ENCODE measurements at places on chromosomes 13 and 19.

DNA sequence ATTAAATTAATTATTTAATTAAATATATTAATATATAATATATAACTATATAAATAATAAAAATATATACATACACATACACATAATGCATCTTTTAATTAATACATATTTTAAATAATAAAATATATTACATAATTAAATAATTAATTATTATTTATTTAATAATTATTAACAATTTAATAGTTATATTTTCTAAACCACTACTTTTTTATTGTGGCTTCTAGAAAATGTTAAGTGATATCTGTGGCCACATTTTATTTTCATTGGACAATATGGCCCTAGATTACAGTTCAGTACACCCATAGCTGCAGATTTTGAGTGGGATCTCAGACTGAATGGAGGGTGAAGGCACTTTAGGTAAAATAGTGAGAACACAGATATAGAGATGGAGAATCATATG lies 335.7 kb downstream of the NALCN start:
- no peak for DNase-seq

DNA sequence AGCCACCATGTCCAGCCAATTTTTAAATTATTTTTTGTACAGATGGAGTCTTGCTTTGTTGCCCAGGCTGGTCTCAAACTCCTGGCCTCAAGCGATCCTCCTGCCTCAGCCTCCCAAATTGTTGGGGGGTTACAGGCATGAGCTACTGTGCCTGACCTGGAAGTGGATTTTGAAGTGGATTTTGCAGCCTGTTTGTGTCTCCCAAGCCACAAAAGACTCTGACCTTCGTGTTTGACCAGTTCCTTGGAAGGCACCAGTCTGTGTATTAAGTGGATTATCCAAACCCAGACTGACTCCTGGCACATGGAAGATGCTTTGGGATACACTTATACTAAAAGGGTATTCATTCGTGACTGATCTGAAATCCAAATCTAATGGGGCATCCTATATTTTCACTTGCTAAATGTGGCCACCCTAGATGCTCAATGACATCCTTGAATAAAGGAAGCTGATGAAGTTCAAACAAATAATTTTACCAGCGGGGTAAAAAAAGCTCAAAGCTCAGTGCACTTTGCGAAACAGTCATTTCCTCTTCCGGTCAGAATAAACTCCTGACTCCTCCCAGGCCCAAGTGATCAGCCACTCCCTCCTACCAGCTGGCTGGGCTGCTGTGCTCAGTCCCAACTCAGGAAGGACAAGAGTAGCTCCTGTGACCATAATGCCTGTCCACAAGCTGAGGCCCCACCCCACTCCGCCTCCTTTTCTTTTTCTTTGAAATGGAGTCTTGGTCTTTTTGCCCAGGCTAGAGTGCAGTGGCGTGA lies 32.6 kb upstream of the GATAD2A start:
- DNase-seq, result no peak

DNA sequence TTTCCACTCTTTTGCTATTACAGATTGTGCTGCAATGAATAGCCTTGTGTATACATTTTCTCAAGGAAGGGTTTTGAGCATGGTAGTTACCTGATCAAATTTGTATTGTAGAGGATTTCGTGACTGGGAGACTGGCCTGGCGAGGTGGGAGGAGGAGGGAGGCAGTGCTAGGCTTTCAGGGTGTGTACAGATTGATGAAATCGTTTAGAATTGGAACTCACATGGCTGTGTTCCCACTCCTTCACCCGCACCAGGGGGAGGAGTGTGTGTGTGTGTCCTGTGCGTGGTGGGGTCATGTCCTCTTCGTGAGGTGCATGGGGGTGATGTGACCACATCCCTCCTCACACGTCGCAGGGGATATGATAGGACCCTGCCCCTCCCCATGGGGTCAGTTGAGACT lies 8.3 kb downstream of the PGLYRP1 start:
- DNase-seq, result no peak

- DNase-seq, result no peak
Measured at GRCh38 chr19:54390942-54391577, 24.2 kb upstream of the TTYH1 start.

DNA sequence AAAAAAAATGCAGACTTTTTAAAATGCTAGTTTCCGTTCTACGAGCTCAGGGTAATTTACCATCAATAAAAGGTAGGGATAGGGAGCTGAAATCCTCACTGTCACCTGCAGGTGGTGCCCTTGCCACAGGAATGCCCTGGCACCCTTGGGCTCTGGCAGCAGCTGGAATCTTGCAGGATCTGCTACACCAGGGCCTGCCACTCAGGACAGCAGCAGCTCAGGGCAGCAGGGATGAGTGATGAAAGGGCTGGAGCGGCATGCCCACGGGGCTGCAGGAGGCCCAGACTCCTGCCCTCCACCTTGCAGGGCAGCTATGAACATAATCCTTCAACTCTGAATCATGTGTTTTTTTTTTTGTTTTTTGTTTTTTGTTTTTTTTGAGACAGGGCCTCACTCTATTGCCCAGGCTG lies 54.0 kb downstream of the GNG7 start:
- peak; percentile 69 for DNase-seq

GRCh38 chr19:2358548-2359173 lies 1.4 kb upstream of the TMPRSS9 start:
- no peak for DNase-seq

DNA sequence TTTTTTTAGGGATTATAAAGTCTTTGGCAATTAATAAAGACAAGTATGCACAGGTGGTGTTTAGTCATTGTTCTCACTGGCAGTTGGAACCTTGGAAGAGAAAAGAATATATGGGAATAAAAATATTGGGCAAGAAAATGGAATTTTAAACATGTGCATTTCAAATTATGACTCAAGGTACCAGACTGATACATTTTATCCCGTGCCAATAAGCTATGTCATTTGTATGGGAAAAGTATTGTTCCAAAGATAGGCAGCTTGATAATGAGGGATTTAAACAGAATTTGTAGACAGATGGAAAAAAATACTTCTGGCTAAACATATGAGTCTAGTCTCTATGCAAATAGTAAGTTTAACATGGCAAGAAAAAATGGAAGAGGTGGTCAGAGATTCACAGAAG lies 169.5 kb upstream of the UFM1 start:
- no peak for DNase-seq

GRCh38 chr19:51572410-51572809 lies 1.3 kb downstream of the ZNF175 start:
- DNase-seq, result no peak

DNA sequence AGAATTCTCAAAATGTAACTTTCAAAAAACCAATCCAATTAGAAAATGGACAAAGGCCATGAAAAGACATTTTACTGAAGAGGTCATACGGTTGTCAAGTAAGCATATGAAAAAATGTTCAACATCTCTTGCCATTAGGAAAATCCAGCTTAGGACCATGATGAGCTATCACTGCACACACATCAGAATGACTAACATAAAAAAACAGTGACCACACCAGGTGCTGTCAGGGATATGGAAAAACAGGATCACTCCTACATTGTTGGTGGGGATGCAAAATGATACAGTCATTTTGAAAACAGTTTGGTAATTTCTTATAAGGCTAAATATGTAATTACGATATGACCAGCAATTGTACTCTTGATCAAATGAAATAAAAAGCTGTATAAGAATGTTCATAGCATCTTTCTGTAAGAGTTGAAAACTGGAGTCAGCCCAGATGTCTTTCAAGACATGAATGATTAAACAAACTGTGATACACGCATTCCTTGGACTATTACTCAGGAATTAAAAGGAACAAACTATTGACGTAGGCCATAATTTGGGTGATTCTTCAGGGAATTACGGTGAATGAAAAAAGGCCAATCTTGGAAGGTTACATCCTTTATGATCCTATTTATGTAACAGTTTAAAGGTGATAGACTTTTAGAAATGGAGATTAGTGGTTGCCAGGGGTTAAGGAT lies 26.9 kb upstream of the RCBTB2 start:
- no peak for DNase-seq

GRCh38 chr19:45451131-45451849 lies 16.5 kb upstream of the FOSB start:
- peak; percentile 64 for DNase-seq

GRCh38 chr19:16611121-16611520 lies 16.9 kb downstream of the MED26 start:
- no peak for DNase-seq

- DNase-seq, result no peak
Measured at GRCh38 chr19:48818234-48818820, 7.5 kb upstream of the BCAT2 start.

DNA sequence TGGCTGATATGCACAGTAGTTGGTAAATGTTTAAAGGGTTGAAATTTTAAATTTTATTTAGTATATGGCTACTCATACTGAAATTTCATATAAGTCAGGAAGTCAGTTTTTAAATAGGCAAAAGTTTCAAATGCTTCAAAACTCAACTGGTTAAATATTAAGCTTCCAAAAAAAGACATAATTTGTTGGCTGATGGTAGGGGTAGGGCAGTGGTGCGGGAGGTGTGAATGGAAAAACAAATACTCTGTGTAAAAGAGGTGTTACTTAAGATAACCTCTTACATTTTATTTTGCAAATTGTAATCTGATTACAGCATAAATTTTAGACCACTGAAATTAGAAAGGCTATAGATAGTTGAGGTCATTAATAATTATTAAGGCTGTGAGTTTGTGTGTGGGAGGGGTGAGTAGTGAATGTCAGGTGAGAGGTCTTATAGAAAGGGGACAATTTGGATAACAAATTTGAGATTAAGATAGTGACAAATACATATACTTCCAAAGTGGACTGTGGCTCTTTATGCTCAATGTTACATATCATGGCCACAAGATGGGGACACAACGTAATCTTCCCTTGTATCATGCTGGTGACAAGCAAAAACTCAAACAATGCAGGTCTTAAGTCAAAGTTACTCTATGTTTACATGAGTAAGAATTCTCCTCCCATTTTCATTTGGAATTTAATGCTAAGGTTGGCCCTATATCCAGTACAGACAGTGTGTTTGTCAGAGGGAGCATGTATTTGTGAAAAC lies 36.6 kb upstream of the OXGR1 start:
- DNase-seq, result no peak

- DNase-seq, result no peak
Measured at GRCh38 chr19:49642492-49643035, 555 bp downstream of the SCAF1 start.

GRCh38 chr19:29540114-29540513 lies 14.3 kb downstream of the VSTM2B start:
- DNase-seq, result no peak

DNA sequence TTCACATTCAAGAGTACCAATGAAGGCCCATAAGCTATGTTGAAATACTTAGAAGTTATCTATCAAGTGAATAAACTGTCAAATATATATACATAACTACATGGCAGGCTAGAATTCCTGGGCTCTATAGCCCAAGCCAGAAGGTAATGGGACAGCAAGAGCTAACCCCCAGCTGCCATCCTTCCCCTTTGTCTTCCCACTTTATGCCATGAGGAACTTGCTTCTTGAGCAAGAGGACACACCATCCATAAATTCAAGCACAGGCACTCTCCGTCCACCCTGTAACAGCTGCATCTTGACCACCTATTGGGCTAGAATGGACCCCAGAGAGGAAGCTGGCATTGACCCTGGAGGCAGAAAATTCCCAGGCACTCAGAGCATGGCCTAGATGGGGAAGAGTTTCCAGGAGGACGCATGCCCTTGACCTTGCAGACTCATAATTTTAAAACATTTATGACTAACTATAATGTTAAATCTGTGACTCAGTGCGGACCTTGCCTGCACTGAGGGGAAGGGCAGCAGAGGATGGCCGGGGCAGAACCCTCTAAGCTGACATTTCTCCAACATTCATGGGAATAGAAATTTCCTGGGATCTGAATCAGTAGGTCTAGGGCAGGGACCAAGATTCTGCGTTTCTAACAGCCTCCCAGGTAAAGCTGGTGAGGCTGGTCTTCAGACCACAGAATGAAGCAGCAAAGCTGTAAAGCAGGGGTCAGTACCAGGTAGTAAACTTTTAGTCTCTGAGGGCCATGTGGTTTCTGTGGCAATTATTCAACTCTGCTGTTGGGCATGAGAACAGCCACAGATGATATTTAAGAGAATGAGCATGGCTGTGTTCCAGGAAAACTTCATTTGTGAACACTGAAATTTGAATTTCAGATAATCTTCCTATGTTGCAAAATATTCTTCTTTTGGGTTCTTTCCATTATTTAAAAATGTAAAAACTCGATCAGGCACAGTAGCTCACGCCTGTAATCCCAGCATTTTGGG lies 71.4 kb upstream of the CLDN10 start:
- no peak for DNase-seq

- no peak for DNase-seq
Measured at GRCh38 chr19:13078897-13079541, 23.6 kb downstream of the LYL1 start.

GRCh38 chr19:36686365-36687213 lies 823 bp upstream of the ZNF567 start:
- DNase-seq, result no peak

DNA sequence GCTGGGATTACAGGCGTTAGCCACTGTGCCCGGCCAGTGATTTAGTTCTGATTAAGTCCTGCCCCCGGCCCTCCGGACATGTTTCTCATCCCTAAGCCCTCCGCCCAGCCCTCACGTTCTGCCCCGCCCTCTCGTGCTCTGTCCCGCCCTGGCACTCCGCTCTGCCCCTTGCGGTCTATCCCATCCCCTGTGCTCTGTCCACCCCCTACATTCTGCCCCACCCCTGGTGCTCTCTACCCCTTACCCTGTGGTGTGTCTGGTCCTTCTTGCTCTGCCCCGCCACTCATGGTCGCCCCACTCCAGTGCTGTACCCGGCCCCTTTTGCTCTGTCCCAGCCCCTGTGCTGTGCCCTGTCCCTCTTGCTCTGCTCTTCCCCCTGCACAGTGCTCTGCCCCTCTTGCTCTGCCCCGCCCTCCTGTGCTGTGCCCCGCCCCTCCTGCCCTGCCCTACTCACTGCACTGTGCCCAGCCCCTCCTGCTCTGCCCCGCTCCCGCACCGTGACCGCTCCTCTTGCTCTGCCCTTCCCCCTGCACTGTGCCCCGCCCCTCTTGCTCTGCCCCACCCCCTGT lies 3.0 kb downstream of the GTPBP3 start:
- DNase-seq, result no peak

DNA sequence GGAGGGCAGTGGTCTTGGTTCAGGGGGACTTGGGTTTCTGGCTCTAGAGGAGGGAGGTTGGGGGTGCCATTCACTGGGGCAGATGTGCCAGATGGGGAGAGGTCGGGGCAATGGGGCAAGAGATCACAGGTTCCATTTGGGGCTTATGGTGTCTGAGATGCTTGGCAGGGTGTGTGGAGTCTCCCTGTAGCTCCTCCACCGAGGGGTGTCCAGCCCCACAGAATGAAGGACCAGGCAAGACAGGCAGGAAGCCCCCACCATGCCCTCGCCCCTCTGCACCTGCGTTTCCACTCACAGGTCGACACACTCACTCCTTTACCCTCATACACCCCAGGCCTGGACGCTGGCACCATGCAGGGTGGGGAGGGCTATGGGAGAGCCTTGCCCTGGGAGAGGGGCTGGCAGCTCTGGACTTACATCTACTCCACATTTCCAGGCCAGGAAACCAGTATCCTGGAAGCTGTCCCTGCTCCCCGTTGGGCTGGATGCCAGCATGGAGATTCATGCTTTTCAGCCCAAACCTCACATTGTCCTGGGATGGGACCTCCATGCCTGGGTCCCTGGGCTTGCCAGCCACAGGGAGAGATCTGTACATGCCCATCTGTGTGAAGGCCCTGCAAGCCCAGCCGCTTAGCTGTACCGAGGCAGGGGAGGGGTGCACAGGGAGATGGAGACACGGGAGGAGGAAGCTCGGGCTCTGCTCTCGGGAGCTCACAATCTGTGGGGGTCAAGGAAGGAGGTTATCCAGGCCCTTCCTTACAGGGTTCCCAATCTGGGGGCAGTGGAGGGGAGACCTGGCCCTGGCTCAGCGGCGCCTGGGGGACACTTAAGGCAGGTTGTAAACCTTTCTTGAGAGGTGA lies 77.1 kb downstream of the CHST8 start:
- DNase-seq, result no peak
